CMK (cell line): ENCODE measurements at places on chromosomes 4 and X.

DNA sequence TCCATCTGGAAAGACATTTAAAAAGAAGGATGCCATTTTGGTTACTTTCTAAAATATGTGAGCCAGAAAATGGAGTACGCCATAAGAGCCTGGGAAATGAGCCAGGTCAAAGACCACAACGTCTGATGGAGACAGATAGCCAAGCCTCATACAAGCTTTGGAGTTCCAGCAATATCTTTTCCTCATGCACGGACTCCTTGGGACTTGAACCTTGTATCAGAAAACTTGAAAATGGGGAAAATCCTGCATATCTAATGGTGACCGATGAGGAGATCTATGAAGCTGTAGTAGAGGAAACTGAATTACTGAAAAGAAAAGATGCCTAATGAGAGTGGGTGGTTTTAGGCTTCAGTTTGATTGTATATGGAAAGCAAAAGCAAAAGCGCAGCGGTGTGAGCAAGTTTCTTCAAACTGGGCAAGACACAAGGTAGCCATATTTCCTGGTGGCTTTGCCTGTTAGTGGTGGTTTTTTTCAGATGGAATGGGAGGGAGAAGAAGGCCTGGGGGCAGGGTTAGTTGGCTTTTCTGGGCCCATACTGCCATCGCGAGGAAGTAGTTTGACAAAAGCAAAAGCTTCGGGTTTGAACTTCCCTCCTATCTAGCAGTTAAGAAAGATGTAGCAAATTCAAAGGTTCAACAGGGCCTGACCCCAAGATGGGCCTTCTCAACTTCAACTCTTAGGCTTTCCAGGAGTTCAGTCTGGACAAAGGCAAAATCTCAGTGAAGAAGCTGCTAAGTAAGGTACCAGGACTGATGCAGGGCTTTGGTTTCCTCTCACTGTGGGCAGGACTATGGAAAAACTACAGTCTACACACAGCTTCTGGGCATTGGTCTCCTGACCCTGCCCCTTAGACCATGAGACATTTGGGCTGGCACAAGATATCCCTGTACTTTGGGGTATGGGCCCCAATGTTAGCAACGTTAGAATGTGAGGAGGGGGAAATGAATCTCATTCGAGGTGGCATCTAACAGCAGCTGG lies 210.0 kb upstream of the STK26 start:
- DNase-seq: no peak

DNA sequence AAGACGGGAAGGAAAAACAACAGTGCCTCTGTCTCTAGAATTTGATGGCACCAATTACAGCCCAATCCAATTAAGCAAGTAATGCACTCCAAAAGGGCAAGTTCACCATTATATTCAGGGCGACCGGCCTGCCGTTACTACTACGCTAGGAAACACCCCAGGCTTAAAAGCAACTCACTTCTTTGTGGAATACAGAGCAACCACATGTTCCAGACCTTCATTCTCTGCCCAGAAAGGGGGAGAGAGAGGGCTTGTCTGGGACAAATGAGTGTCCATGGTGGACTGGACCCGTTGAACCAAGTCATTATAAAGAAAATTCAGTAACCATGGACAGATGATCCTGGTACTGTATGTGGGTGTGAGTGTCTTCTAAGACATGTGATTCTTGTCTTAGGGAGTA lies 1.6 kb downstream of the KDR start:
- DNase-seq: no peak

- no peak for DNase-seq
Observed at GRCh38 chr4:106316773-106317409, 541 bp downstream of the AIMP1 start.

- DNase-seq: peak; percentile 14
Observed at GRCh38 chrX:9708923-9709553, 56.6 kb downstream of the GPR143 start.

GRCh38 chrX:15366506-15367352 lies 17.5 kb downstream of the VEGFD start:
- no peak for DNase-seq

GRCh38 chr4:56448301-56448700 lies 12.2 kb downstream of the PAICS start:
- no peak for DNase-seq

GRCh38 chrX:12788645-12789044 lies 2.6 kb upstream of the PRPS2 start:
- DNase-seq: no peak

GRCh38 chr4:145501051-145501660 lies 19.5 kb downstream of the SMAD1 start:
- DNase-seq: no peak

DNA sequence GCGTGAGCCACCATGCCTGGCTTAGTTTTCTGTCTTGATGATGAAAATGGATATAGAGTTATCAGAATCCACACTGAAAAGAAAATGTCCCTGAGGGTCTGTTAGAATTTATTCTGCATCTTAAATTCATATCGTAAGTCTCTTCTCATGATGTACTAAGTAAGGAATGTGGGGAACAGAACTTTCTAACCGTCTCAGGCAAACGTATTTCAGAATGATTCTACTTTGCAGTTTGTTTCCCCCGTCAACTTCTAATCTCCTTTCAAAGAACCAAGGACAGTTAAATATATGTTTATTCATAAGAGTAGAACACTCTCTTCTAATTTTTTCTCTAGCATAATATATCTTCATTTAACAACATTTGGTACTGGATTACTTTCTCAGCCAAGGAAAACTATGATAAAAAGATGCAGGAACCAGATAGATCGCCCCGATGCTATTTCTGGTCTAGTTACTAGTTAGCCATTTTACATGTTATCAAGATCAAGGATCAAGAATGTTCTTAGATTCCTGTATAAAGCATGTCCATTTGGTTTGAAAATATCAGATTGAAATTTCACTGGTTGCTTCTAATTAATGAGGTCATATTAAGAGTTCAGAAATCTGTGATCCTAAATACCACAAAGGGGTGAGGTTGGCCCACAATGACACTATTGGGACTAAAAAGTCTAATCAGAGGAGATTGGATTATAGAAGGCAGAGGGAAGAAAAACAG lies 49.5 kb downstream of the METTL14 start:
- DNase-seq: no peak

GRCh38 chrX:38754102-38754790 lies 47.0 kb upstream of the MID1IP1 start:
- no peak for DNase-seq

GRCh38 chr4:100895556-100896197 lies 377.9 kb upstream of the EMCN start:
- no peak for DNase-seq

- no peak for DNase-seq
Observed at GRCh38 chr4:118997601-118998000, 108.9 kb downstream of the SYNPO2 start.

GRCh38 chrX:49199315-49199595 lies 738 bp downstream of the SYP start:
- DNase-seq: no peak

- no peak for DNase-seq
Observed at GRCh38 chr4:13174001-13174400, 310.1 kb downstream of the RAB28 start.

- no peak for DNase-seq
Observed at GRCh38 chr4:48243887-48244286, 25.8 kb downstream of the TEC start.

- DNase-seq: no peak
Observed at GRCh38 chr4:184942444-184943425, 75.6 kb upstream of the HELT start.

- DNase-seq: no peak
Observed at GRCh38 chr4:167136270-167136669, 98.0 kb downstream of the SPOCK3 start.

GRCh38 chr4:151158979-151159378 lies 59.6 kb downstream of the RPS3A start:
- no peak for DNase-seq

- DNase-seq: peak; percentile 54
Observed at GRCh38 chrX:13087322-13088155, 43.1 kb upstream of the FAM9C start.

GRCh38 chr4:7944599-7945220 lies 5.0 kb upstream of the AFAP1 start:
- DNase-seq: no peak

DNA sequence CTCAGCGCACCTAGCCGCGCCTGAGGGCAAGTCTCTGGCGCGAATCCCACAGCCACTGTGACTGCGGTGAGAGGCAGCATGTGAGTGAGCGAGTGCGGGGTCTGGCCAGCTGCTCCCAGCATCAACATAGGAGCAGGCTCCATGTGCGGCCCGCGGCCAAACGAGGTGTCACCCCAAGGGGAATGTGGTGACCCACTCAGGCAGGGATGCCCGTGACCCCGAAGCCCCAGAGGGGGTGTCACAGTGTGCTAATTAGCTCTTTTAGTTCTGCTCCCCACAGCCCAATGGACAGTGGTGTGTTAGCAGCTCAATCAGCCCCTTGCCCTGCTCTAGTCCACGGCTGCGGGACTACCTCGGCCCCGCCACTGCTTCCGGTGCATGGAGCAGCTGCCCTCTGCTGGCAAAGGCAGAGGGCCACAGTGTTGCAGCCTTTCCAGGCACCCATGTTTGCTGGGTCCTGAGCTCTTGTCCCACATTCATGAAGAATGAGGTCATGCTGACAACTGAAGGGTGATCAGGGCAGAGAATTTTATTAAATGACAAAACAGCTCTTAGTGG lies 61.4 kb downstream of the AGA start:
- DNase-seq: no peak

GRCh38 chr4:130026185-130026584 lies 930.2 kb downstream of the C4orf33 start:
- no peak for DNase-seq

DNA sequence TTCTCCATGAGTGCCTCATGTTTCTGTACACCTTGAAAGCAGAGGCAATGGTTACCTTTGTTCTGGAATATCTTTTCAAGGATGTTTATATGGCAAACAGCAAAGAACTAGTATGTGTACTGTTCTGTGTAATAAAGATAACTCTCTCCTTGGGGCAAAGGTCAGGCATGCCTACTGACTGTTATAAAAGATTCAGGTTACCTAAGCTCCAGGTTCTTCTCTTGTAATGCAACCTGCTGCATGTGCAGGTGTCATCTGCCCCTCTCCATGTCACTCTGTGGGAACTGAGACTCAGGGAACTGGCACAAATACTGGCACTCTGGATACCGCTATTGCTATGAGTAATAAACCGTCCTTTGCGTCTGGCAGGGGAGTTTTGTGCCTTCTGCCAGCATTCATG lies 5.4 kb upstream of the TRPC3 start:
- DNase-seq: no peak

GRCh38 chr4:87007528-87008446 lies 73.0 kb downstream of the AFF1 start:
- no peak for DNase-seq

DNA sequence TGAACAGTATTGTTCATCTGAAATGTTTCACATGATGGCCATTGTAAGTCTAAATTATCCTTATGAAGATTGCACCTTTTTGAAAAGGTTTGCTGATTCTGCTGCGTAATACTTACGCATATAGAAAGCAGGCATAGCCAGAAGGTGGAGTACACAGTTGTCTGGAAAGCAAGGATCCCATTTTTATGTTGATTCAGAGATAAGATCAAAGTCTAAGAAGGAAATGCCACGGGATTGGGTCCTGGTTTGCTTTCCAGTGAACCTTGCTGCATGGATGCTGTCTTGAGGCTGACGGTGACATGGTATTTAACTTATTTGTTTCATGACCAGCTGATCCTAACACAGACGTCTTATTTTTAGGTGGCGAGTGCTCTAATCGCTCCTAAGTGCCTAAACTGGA lies 15.5 kb downstream of the MAGEA9B start:
- no peak for DNase-seq

GRCh38 chr4:137957806-137958205 lies 284.3 kb downstream of the SLC7A11 start:
- DNase-seq: no peak

GRCh38 chr4:99636422-99636821 lies 21.2 kb downstream of the C4orf54 start:
- DNase-seq: no peak

- no peak for DNase-seq
Observed at GRCh38 chr4:168562041-168562571, 65.3 kb downstream of the PALLD start.

DNA sequence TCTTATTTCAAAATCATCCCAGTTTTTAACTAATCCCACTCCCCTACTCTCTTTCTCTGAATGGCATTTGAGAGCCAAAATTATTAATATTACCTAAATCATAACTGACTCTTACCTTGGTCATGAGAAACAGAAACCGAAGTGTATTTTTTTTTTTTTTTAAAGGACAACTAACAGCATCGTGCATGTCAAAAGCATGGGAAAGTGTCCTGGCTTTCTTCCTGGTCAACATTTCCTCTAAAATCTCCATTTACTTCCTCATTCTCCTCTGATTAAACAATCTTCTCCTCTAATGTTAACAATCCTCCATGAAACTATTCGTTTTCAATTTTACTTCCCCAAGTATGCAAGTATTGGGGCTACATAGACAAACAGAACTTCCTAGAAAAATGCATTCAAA lies 2.1 kb upstream of the STS start:
- DNase-seq: no peak

DNA sequence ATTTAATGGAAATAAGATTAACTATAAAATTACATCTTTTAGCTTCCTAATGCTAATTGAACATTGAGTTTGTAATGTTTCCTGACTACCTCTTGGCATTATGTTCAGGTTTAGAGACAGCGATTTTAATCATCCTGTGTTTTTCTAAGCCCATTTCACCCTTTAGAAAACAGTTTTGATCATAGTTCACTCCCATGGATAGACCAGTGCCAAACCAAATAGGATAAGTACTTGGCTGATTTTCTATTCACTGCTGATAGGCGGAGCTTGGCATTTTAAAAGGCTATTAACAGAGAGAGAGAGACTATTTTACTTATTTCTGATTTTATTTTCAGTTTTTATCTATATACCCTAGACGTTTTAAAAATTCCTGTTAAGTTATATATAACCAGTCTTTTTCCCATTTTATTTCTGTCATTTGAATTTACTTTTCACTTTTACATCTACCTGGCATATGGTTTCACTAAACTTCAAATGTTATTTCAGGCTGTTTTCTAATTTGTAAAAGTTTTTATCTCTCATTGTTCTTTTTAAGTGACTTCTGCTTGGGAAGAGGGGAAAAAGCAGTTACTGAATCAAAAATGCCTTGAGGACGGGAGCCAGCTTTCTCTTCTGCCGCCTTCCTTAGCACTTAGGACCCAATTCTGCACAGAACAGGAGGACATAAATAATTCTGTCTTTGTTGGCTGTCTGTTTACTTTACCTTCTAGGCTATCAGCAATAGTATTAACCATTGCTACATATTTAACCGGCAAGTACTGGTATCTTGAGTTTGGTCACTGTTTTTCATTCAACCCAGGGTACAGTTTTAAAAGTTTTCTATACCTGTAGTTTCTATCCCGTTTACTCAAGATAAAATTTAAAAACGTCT lies 46.4 kb downstream of the SGMS2 start:
- DNase-seq: no peak

GRCh38 chrX:148416142-148416541 lies 84.3 kb upstream of the AFF2 start:
- no peak for DNase-seq

GRCh38 chr4:152455311-152455710 lies 80.6 kb downstream of the FBXW7 start:
- DNase-seq: no peak

- DNase-seq: no peak
Observed at GRCh38 chr4:2942037-2942531, 21.1 kb downstream of the NOP14 start.
